Frontal cortex (tissue), 4 donors: ENCODE measurements at places on chromosomes 6 and 20.

- DNase-seq = no peak
Measured at GRCh38 chr6:132285004-132285780, 116.1 kb downstream of the MOXD1 start.

- DNase-seq = no peak
Measured at GRCh38 chr20:21208999-21209398, 83.1 kb downstream of the KIZ start.

GRCh38 chr20:41174373-41174772, 37.0 kb downstream of the PLCG1 start:
- no peak for DNase-seq

- DNase-seq = no peak
Measured at GRCh38 chr6:107853230-107853629, 29.1 kb upstream of the SCML4 start.

DNA sequence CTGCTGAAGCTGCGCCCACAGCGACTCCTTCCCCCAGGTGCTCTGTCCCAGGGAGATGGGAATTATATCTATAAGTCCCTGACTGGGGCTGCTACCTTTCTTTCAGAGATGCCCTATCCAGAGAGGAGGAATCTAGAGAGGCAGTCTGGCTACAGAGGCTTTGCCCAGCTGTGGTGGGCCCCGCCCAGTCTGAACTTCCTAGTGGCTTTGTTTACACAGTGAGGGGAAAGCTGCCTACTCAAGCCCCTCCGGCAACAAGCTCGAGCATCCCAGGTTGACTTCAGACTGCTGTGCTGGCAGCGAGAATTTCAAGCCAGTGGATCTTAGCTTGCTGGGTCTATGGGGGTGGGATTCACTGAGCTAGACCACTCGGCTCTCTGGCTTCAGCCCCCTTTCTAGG, 152.5 kb upstream of the MAP3K7 start:
- no peak for DNase-seq
